ENCODE measurements at places on chromosomes 4 and X.

DNA sequence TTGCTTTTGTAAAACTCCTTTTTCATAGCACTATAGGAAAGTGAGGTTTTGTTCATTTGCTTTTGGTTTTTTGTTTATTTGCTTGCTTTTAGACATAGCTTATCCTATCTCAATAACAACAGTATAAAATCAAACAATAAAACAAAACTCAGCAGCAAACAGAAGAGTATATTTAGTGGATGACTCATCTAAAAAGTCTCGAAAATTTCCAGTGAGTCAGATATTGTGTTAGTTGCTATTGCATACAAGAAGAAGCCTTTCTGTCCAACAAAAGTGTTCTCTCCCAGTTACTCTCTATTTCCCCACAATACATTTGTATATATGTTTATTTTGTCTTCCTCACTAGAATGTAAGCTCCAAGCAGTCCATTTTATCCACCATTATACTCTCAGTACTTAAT, 36.0 kb upstream of the NPNT start:
- DNase-seq, result no peak

DNA sequence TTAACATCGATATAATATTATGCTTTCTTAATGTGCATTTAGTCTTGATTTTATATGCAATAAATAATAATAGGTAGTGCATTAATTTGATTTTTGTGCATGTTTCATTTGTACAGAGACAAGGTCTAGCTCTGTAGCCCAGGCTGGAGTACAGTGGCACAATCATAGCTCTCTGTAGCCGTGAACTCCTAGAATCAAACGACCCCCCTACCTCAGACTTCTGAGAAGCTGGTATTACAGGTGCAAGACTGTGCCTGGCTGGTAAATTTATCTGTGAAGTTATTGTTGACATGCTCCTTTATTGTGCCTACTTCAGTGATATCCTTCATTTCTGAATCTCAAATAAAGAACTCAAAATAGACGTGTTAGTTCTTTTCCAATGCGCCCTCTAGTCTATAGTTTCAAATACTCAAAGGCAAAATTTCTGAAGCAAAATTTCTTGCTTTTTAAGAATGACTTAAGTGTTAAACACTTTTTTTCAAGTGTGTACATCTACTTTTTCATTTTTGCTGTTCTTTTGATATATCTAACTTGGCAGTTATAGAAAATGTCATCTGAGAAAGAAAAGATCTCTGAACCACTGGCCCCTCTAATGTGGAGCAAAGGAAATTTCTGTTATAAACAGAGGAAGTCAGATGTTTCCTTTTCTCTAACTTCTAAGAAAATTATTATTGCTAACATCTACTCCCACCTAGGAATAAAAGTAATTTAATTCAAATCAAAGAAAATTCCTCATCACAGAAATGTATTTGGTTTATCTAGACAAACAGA, 28.3 kb upstream of the GUCY1A1 start:
- DNase-seq, result no peak

DNA sequence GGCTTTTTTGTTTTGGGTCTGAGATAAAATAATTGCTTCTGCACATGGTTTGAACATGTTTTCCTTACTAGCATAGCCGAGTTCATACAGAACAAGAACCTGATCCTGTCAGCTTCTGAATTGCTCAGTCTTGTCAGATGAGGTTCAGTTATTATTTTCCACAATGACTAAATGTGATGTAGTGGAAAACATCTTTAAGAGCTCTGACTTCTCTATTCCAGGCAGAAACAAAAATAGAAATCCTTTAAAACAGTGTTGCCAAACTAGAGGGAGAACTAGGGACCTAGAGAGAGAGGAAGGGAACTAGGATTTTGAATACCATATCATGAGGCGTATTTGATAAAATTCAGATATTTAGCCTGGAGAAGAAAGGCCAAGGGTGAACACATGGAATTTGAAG, 2.0 kb downstream of the ATP6AP2 start:
- no peak for DNase-seq

DNA sequence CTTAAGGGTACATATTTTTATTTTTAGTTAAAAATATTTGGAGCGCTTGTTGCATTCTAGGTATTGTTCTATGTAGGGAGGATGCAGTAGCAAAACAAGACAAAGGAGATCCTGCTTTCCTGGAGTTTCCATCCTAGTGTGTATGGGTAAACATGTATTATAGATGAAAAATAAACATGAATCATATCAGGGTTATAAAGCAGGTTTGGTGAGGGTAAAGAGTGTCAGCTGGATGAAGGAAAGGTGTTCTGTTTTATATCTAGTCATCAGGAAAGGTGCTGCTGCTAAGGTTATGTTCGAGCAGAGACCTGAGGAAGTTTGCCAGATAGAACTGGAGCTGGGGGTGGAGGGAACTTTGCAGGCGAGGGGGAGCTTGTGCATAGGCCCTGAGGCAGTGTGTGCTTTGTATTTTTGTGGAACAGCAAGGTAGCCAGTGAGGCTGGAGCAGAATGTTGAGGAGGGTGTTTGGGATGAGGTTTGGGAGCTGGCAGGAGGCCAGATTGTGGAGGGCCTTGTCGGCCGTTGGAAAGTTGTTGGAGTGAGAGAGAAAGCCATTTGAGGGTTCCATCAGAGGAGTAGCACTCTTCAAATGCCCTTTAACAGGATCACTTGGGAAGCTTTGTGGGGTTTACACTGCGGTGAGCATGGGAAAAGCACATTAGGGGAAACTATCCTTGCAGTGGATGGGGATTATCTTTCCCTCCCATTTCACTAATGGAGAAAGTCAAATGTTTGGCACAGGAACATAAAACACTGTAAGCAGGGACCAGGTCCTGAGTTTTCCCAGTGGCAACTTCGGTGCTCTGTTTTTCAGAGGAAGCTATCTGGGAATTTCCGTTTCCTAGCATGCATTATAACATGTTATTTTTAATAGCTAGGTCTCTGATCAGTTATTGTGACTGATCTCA, 35.9 kb downstream of the AFF1 start:
- DNase-seq, result peak; percentile 73

- no peak for DNase-seq
Observed at GRCh38 chrX:116499780-116500179, 37.0 kb upstream of the CT83 start.

- DNase-seq, result no peak
Observed at GRCh38 chr4:47427935-47428334, 35.6 kb downstream of the COMMD8 start.

DNA sequence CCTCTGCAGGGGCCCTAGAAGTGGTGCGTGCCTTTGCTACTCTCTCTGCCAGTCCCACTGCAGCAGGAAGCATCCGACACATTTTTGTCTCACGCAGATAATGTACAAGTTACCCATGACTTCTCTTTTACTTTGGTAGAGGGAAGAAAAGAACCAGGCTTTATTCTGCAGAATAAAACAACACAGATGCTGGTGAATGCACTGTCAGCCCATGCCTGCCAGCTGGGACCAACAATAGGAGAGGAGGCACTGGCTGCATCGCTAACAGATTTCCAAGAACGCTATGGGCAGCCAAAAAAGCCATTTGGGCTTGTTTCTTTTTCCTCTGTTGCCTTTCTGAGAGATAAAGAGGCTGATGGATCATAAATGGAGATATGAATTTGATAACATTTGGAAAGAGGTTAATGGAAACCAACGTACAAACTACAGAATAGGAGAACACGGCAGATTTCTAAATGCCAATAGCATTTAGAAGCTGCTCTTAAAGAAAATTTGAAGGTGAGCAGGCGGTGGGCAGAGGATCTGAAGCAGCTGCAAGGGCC, 47.5 kb upstream of the IGFBP7 start:
- no peak for DNase-seq

GRCh38 chr4:67365661-67366245, 179.6 kb downstream of the CENPC start:
- DNase-seq, result no peak

GRCh38 chr4:28973587-28974350, 1746.4 kb upstream of the PCDH7 start:
- no peak for DNase-seq

GRCh38 chr4:152529880-152530279, 6.0 kb downstream of the FBXW7 start:
- no peak for DNase-seq

DNA sequence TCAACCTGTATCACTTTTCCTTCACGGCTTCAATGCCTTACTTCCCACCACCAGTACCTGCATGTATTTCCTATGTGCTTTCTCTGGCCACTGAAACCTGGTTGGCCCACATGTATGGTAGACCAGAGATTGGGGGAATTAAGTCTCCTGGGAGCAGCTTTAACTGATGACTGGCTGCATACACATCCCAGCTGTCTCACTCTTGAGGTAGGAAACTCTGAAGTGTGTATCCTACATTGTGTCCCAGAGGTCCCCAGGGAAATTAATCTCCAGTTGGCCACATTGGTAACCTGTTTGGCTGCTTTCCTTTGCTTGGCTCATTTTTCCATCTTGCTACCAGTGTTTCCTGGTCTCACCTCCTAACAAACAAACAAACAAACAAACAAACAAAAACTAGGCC, 124.4 kb downstream of the ZNF827 start:
- no peak for DNase-seq

- DNase-seq, result no peak
Observed at GRCh38 chr4:113603911-113604310, 157.6 kb downstream of the CAMK2D start.
